ENCODE measurements at places on chromosomes 16 and 17.

DNA sequence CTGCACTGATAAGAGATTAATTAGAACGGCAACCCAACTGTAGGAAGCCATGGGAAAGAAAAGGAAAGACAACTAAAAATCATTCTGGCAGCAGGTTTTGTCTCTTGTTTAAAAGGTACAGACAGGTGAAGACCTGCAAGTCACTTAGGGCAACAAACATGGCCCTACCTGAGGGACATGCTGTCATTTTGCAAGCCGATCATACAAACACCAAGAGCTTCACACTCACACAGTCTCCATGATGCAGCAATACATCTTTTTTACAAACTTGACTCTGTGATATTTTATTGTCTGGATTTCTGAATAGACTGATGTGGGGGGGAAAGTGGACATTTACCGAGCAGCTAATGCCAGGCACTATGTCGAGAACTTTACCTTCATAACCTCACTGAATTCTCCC, 101.8 kb downstream of the PARN start:
- DNase-seq = no peak

GRCh38 chr16:14505846-14506245, 124.2 kb downstream of the PARN start:
- no peak for DNase-seq

DNA sequence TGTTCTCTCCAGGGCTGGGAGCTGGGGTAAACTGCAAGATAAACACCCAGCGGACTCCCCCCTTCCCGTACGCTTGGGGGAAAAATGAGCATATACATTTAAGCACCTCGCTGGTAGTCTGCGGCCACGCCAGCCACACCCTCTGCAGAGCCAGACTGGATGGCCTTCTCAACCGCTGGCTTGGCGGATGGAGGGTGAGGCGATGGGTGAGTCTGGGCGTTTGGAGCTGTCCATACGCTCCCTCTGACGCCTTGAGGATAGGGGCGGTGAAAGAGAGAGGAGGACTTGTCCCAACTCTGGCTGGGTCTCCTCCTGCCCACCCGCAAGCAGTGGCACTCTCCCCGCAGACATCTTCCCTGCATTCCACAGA, 1.0 kb downstream of the ITGA3 start:
- DNase-seq = no peak

GRCh38 chr17:4048218-4048617, 84.0 kb upstream of the ATP2A3 start:
- DNase-seq = no peak

GRCh38 chr16:1732071-1732470, 26.1 kb downstream of the MAPK8IP3 start:
- no peak for DNase-seq

DNA sequence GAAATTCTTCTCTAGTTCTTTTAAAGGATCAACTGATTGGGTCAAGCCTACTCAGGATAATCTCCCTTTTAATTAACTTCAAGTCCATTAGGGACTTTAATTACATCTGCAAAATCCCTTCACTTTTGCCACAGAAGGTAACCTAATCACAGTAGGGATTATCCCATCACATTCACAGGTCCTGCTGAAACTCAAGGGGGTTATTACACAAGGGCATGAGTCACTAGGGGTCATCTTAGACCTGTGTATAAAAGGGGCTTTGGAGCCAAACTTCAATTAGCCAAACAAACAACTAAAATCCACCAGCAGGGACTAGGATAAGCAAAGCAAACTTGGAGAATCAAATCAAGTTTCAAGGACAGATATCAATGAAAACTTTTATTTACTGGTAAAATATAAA, 19.4 kb downstream of the CIAPIN1 start:
- no peak for DNase-seq

DNA sequence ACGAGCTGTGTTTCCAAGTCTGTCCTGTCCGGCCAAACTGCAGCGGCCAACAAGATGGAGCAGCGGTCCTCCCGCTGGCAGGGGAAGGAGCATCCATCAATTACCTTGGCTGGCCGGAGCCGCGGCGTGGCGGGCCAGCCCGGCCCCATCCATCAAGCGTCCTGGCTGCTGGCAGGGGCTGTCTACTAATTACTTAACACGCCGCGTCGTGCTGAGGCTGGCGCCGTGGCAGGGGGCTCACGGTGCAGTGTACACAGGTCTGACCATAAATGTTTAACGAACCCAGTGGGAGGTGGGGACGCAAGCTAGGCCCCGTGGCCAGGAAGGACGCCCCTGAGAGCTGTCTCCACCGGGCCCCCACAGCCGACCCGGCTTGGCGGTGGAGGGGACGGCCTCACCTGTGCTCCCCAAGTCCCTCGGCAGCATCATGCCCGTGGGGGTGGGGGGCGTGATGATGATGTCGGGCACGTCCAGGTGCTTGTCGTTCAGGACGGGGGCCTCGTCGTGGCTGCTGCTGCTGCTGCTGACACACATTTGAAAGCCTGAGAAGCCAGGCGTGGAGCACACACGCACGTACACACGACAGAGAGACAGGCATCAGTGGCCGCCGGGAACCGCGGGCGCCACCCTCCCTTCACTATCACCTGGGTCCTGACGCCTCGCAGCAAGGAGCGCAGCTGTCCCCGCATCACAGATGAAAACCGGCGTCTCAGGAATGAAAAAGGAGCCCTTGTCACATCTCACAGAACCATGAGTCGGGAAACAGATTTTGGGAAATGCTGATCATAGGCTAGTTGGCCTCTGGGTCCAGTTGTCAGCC, 21.2 kb upstream of the GINS2 start:
- no peak for DNase-seq

- DNase-seq = no peak
Measured at GRCh38 chr16:86680661-86681030, 102.3 kb downstream of the FOXL1 start.

- DNase-seq = no peak
Measured at GRCh38 chr17:32793841-32794240, 83.1 kb downstream of the MYO1D start.

DNA sequence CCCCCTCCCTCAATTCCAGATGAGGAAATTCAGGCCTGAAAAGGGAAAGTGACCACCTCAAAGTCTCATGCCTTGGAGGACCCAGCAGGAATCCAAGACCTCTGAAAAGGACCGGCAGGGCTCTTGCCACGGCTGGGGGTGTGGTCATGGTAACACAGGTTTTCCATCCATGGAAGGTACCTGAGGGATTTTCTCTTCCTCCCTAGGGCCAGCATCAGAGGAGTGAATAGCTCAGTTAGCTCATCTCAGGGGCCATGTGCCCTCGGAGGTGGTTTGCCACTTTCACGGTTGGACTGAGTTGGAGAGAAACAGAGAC, 1.3 kb downstream of the CIITA start:
- no peak for DNase-seq

- DNase-seq = no peak
Measured at GRCh38 chr17:33987162-33987561, 267.9 kb upstream of the CCL2 start.

GRCh38 chr16:2692251-2692947, 10.1 kb downstream of the KCTD5 start:
- DNase-seq = no peak

GRCh38 chr16:4684763-4685162, 8.6 kb upstream of the NUDT16L1 start:
- DNase-seq = no peak

DNA sequence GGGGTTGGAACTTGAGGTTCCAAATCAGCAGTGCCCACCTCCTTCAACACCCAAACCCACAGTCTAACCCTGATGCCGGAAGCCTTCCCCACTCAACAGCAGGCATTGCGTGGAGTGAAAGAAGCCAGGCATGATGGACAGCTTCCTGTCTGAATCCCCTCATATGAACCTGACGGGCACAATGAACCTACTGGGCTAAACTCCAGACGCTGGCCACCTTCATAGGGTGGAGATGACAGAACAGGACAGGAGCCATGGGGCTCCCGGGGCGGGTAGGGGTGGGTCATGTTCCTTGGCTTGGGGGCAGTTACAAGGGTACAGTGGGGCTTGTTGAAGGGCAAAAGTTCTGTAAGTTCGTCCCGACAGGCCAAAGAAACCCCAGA, 460 bp upstream of the HSBP1 start:
- DNase-seq = no peak

GRCh38 chr16:85908889-85909589, 10.1 kb downstream of the IRF8 start:
- no peak for DNase-seq

- no peak for DNase-seq
Measured at GRCh38 chr17:41736983-41737679, 2.7 kb upstream of the HAP1 start.

GRCh38 chr16:83345846-83346640, 461.7 kb upstream of the HSBP1 start:
- no peak for DNase-seq

- no peak for DNase-seq
Measured at GRCh38 chr17:78449983-78450595, 71.6 kb downstream of the PGS1 start.

- DNase-seq = no peak
Measured at GRCh38 chr17:43027091-43028032, 2.3 kb downstream of the RND2 start.

DNA sequence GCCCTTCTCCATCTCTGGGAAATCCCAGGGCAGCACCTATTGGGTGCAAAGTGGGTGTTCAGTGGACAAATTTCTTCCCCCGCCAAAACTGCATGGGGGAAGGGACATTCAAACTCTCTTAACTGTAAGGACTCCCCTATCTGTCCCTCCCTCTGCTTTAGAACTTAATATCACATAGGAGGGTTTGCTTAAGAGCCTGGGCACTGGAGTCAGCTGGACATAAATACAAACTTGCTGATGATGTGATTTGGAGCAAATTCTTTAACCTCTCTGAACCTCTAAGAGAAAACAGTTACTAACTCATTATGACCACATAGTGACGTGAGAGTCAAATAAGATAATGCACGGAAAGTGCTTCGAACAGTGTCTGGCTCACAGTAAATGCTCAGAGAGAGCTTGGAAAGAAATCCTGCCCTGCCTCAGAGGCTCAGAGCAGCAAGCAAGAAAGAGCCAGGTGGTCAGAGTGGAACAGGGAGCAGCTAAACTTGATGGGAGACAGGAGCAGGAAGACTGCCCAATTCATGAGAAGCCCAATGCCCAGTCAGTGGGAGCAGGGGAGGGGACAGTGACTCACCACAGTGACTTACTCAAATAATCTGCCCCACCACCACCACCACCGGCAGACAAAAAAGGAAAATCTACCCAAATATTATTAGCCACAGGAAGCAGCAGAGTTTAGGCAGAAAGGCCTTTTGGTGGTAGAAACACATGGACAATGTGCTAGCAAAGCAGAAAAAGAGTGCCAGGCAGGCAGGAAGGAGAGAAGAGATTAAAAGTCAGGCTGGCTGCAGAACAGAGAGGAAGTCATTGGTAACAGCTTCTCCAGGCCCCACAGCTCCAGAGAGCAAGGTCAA, 23.9 kb upstream of the CCL1 start:
- DNase-seq = no peak

GRCh38 chr17:31318298-31318801, 3.1 kb downstream of the EVI2A start:
- peak; percentile 69 for DNase-seq

GRCh38 chr17:45143767-45144198, 4.5 kb upstream of the HEXIM1 start:
- DNase-seq = no peak

GRCh38 chr17:46109603-46110189, 83.5 kb downstream of the KANSL1 start:
- DNase-seq = no peak

GRCh38 chr17:43608313-43608712, 53.4 kb downstream of the MEOX1 start:
- DNase-seq = no peak

GRCh38 chr16:17177242-17177958, 293.4 kb downstream of the XYLT1 start:
- DNase-seq = no peak

DNA sequence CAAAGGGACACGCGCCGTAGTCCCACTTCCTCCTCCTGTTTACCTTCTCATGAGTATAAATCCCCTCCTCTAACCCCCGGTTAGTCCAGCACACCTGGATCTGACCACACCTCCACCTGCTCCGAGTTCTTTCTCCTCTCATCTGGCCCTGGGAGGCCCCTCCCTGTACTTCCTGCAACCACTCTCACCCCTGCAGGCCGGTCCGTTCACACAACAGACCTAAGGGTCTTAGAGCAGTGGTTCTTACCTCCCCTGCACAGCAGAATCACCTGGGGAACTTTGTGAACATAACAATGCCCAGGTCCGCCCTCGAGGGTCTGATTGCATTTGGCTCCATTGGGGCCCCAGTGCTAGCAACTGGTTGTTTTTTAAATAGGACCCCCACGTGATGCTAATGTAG, 24.8 kb downstream of the TMEM114 start:
- DNase-seq = no peak

GRCh38 chr17:80835816-80836657, 155.6 kb upstream of the CHMP6 start:
- no peak for DNase-seq

- no peak for DNase-seq
Measured at GRCh38 chr16:76964464-76965154, 226.4 kb upstream of the MON1B start.

DNA sequence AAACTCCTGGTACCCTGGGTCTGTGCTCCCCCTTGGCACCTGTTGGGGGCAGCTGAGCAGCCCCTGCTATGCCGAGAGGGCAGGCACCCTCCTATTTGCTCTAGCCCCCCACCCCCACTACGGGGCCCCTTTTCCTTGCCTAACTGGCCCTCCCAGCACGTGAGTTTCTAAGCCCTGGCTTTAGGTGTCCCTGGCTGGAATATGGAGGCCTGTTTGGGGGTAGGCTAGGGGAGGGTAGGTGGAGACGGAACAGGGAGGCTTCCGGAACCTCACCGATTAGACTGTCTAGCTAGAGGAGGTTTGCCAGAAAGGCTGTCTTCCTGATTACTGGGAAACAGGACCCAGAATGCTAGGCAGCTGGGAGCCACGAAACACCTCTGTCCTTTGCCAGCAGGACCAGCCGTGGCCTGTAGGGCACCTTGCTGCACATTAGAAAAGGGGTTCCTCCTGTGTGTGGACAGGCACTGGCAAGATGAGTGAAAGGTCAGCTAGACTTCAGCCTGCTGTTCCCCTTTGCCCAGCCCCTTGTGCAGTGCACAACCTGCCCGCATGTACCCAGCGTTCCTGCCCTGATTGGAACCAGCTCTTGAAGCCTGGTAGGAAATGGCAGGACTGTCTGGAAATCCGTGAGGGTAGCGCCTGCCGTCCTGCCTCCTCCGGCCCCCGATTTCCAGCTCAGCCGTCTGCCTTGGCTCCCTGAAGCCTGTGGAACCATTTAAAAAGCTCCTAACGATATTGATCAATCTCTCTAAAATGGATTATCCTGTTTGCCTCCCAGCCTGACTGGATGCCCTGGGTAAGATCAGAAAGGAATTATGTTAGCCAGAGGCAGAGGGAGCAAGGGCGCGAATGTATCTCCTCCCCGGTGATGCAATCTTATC, 83.4 kb upstream of the GSE1 start:
- no peak for DNase-seq

DNA sequence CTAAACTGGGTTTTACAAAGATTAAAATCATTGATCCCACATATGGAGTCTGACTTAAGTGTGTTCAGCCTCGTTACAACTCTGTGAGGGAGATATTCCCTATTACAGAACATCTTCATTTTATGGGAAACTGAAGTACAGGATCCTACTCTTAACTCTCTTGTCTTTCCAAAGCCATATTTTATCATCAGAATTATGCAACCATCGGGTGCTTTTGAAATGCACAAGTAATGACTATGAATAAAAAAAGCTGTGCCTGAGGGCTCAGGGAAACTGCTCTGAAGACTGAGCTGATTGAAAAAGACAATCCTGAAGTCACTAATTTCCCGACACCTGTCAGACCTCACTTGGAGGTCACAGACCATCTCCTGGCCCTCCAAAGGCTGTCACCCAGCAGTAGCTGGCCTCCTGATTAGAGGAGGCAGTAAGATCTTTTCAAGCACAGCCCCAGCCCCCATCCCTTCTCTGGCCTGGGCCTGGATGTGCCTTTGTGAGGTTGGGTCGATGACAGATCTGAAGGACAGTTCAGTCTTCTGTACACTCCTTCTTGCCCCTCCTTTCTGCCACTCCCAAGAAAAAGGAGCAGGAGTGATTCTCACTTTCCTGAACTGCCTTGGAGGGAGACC, 5.6 kb downstream of the AKAP1 start:
- no peak for DNase-seq

Measured in SIG-M5 (cell line).